Stimulated activated CD8-positive, alpha-beta memory T cell treated with anti-CD3 and anti-CD28 coated beads, Interleukin-15, amount 100 ng/mL, for 4 hours (primary cell): ENCODE measurements at places on chromosomes 4 and X.

GRCh38 chrX:2145692-2146367 lies 354.9 kb downstream of the DHRSX start:
- DNase-seq, result no peak

GRCh38 chr4:108959491-108959890 lies 196.6 kb upstream of the ETNPPL start:
- DNase-seq, result no peak

GRCh38 chr4:178275671-178276360 lies 833.6 kb upstream of the AGA start:
- no peak for DNase-seq

DNA sequence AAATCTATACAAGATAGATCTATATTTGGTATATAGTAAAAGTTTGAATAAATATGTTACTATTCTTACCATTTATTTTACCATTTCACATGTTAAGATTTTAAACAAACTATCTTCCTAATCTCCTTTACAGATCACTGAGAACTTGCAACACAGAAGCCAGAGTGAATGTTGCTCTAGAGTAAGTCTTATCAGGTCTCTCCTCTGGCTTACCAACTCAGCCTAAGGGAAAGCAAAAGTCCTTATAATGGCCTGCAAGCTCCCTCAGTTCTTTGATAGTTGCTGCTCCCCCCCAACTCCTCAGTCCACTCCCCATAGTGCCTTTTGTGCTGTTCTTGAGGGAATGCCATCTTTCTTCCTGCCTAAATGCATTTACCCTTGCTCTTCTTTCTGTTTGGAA lies 25.7 kb upstream of the SLC7A11 start:
- no peak for DNase-seq

DNA sequence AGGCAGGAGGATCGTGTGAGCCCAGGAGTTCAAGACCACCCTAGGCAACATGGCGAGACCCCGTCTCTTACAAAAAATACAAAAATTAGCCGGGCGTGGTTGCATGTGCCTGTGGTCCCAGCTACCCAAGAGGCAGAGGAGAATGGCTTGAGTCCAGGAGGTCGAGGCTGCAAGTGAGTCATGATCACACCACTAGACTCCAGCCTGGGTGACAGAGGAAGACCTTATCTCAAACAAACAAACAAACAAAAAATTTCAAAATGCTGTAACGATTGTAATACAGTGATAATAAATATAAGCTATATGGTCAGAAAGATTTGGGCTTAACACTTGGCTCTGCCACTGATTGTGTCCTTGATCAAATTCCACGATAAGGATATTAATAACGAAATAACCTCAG lies 24.2 kb downstream of the SLC25A4 start:
- DNase-seq, result no peak

DNA sequence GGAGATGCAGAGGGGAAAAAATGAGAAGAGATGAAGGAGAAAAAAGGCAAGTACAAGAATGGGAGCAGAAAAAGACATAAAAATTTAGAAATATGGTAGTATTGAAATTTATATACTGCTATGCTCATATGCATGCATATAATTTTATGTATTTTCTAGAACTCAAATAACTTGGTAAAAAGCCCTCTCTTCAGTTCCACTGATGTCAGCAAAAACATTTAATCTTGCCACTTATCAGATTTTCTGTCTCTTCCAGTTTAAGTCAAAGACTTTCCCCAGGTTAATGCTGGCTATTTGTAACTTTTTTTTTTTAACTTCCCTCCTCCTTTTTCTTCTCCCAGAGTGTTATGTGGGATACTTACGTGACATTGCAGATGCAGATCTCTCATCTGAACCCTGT lies 617.5 kb upstream of the CPEB2 start:
- no peak for DNase-seq
